ENCODE measurements at places on chromosomes 6 and 20.

DNA sequence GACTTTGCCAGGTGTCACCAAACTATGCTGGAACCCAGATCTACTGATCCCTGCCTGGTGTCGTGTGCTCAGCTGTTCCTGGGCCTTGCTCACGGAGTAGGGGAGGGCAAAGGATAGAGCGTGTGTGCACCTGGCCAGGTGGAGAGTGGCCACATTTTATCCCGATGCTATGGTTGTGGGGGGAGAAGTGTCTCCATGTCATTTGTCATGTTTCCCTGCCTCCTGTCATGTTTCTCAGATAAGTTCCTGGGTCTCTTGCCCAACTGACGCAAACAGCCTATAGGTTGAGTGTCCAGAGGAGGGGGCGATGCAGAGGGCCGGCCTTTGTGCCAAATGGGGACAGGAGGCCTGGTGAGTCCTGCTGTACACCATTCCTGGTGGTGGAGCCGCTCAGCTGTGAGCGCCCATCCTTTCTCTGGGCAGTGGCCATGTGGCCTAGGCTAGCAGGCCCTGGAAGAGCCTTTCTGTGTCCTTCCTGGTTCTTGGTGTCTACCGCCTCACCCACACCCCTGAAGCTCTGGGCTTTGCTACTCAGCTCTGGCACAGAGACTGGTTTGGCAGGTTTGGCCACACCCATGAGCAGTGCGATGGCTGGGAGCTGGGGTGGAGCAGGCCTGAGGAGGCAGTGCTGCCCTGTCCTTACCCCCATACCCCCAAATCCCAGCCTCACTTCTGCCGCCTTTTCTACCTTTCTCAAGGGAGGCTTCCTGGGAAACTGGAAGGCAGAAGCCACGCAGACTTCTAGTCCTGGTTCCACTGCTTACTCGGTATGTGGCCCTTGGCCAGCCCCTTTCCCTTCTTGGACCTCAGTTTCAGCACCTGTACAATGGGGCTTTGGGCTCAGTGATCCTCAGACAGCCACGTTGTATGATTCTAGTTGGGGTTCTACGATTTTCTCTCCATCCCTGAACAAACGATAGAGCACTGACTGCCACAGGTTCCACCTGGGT, 32.3 kb upstream of the EPB41L1 start:
- DNase-seq, result no peak

GRCh38 chr6:157853902-157854502, 31.0 kb downstream of the SNX9 start:
- no peak for DNase-seq

DNA sequence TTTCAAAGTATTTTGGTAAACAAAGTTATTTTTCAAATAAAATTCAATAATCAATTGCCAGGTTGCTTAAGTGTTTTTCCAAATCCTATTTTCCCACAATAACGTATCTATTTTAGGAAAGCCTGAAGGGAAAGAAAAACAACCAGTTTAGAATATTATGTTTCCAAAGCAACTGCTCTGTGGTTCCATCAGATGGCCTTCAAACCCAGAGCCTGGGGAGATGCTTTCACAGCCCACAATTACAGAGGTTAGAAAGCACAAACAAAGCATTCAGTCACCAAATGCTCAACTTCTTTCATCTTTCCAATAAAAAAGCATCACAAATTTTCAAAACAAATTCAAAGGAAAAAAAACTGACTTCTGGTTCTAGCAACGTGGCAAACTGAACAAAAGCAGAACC, 66.0 kb downstream of the ELOVL5 start:
- DNase-seq, result no peak

DNA sequence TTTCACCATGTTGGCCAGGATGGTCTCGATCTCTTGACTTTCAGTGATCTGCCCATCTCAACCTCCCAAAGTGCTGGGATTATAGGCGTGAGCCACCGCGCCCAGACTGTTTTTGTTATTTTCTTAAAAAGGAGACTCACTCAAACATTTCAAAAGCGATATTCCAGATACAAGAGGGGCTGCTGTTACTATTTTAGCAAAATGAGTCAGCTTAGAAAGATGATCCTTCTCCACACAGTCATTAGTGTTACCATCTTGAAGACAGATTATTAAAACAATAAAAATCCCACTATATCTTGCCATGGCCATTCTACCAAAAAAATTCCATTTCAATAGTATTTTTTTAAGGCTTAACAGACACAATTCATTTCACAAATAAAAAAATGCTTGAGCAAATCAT, 102.8 kb downstream of the PREP start:
- DNase-seq, result no peak

GRCh38 chr6:138953451-138953850, 34.6 kb downstream of the REPS1 start:
- peak; percentile 27 for DNase-seq

GRCh38 chr6:56552187-56553130, 90.2 kb downstream of the DST start:
- DNase-seq, result no peak

DNA sequence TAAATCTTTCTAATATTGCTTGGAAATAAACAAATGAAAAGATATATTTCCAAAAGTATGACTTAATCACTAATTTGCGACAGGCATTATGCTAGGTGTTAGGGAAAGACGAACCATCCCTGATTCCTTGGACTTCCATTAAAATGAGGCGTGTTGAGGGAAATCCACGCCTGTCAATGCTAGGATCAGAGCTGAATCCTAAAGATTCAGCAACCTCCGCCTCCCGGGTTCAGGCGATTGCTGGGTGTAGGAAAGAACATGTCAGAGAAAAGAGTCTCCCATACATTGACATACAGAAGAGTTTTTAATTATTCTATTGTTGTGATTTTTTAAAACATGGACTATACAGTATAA, 16.8 kb upstream of the PRSS16 start:
- no peak for DNase-seq

DNA sequence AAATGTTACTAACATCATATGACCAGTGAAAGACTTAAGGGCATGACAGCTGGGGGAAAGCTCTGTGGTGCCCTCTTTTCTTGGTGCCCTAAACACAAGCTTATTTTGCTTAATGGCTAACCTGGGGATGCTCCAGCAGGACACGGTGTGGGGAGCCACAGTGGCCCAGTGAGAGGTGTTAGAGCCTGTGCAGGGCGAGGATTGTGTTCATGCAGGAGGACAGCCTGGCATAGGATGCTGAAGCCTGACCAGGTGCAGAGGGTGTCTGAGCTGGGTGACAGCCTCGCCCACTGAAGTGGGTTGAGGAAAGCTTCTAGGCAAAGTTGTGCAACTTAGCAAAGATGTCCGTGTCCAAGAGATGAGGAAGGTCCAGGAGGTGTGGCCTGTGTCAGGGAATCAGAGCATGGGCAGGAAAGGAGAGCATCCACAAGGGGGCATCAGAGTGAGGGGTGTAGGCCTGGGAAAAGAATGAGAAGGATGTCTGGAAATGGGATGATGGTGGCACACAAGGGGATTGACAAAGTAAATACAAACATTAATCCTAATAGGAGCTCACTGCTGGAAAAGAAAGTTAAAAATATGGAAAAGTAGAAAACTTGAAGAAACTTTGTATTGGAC, 33.9 kb downstream of the SLC17A4 start:
- peak; percentile 54 for DNase-seq

DNA sequence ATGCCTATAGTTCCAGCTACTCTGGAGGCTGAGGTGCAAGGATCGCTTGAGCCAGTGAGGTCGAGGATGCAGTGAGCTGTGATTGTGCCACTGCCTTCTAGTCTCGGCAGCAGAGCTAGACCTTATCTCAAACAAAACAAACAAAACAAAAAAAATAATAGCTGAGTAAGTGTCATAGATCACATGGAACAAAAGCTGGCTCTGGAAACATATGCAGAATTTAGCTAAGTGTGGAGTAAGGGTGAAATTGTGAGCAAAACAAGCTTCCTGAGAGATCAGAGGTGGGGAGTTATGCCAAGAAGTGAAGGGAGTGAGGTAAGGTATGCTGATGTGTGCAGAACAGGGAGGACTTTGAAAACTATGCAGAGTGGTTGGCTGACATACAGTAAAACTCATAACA, 18.7 kb downstream of the SGK1 start:
- DNase-seq, result peak; percentile 90

GRCh38 chr20:56733967-56734366, 104.9 kb downstream of the TFAP2C start:
- DNase-seq, result no peak

DNA sequence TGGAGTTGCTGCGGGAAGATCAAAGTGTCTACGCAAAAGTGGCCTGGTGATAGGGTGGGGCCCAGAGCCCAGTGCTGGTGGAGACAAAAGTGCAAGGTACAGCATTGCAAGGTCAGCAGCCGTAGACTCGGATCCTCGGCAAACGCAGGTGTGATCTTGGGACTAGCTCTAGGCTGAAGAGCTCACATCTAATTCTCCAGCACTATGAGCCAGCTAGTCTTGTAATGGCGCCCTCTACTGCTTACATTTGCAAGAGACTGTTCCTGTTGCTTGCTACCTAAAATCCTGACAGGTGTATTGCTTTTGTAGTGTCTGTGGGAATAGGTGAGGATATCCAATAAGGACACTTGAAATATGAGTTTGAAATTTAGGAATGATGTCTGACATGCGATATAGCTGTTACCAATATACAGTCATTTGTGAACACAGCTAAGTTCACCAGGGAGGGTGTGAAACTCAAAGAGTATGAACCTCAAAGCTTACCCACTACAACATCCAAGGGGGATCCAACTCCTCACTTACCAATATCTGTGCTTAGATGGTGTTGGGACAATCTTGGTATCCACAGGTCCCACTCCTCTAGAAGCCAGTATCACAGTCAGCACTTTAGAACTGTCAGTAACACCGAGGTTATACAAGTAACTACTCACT, 58.4 kb downstream of the PDE7B start:
- DNase-seq, result peak; percentile 69

GRCh38 chr20:58130156-58130555, 98.3 kb downstream of the ANKRD60 start:
- no peak for DNase-seq

DNA sequence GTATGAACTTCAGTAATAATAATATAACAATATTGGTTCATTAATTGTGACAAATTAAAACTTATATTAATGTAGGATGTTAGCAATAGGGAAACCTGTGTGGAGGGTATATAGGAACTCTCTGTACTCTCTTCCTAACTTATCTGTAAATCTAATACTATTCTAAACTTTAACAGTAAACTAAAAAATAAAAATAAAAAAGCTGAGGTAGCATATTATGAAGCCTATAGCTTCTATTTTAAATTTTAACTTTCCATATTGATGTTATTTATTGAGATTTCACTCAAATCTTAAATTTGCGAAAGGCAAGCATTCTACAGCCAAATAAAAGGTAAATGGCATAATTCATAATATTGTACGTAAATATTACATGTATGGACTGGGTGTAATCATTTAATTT, 326.4 kb downstream of the MEI4 start:
- DNase-seq, result no peak

GRCh38 chr6:142008016-142008735, 124.5 kb upstream of the GJE1 start:
- no peak for DNase-seq

DNA sequence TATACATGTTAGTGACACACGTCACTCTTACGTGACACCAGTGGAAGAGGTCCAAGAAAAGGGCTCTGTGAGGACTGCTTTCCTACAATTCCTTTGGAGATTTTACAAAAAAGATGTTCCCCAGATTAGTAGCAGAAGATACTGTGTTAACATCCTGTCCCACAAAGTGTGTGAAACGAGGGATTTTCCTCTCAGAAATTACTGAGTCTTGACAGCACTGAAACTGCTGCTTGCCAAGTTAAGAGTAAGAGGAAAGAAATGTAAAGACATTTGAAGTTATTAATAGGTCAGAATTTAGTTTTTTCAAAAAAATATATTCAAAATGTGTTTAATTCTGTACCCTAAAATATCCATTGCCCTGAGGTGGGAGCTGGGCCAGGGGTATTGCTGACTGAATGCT, 58.8 kb upstream of the MAP7 start:
- DNase-seq, result no peak

- peak; percentile 78 for DNase-seq
These were observed 15.5 kb upstream of the CLDN20 start for GRCh38 chr6:155248008-155249001.

- DNase-seq, result no peak
These were observed 248.3 kb downstream of the GRM1 start for GRCh38 chr6:146277142-146277541.

GRCh38 chr20:37314617-37315016, 25.2 kb downstream of the MANBAL start:
- DNase-seq, result peak; percentile 52

DNA sequence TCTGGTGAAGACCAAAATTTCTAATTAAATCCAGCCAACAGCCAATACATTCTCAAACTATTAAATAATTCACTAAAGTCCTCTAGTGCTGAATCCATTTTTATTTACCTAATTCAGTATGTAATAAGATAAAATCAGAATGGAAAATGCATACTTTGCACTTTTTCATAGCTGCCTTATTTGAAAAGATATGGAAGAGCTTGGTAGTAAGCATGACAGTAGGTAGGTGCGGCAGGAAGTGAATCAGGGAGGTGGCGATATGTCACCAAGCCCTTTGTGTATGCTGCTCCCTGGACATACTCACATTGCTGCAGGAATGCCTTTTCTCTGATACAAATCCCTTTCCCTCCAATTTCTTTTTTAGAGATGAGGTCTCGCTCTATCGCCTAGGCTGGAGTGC, 10.2 kb upstream of the TGM3 start:
- DNase-seq, result no peak

- DNase-seq, result peak; percentile 78
These were observed 1.1 kb upstream of the TMEM74B start for GRCh38 chr20:1185790-1186334.

GRCh38 chr6:123580331-123580730, 56.4 kb downstream of the TRDN start:
- DNase-seq, result no peak

DNA sequence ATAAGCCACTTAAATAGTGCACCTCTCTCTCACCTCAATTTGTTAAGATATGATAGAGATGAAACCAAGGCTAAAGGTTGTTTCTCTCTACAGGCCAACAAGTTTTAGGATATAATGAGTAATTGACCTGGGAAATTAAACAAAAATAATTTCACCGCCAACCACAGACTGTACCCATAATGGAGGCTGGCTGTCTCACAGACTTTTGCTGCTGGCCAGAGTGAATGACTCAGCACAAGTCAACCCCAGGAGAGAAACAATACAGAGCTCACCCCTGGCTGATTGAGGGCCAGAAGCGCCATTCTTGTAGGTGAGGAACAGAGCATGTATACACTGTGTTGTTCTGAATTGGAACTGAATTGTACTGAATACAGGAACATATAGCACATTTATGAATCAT, 99.9 kb downstream of the CAP2 start:
- DNase-seq, result peak; percentile 52

- peak; percentile 86 for DNase-seq
These were observed 64.8 kb upstream of the TMEM30A start for GRCh38 chr6:75349262-75349984.

GRCh38 chr6:101013612-101014195, 132.6 kb upstream of the ASCC3 start:
- DNase-seq, result no peak

Measured in cardiac muscle cell (in vitro differentiated cells and primary cell).